Heart left ventricle (tissue), 16 donors: ENCODE measurements at places on chromosomes 5 and 9. TPM values are rescaled to one million over a fixed set of nuclear protein-coding genes. Genes with fewer than 3 reads are reported as not detected.

DNA sequence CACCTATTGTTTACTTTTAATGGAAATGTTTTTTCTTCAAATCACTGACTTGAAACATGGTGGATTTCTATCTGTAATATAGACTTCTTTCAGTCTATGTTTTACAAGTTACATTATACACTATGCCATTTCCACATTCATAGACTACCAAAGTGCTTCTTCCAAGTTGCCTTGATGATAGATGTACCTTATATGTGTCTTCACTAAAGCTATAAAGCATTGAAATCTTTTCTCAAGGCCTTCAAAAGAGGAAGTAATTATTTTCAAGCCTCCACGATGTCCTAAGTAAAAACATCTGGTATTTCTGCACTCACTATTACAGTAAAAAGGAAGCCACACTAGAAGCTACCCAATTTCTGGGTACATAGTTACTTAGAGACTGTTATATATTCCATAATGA is 113.3 kb downstream of the FGF10 start:
- no peaks in the 10 kb centered on the region for H3K27me3 ChIP-seq
- no peaks in the 10 kb centered on the region for H3K4me1 ChIP-seq
- H3K36me3 ChIP-seq, result no peaks in the 10 kb centered on the region
- no peak overlapping the region for H3K4me3 ChIP-seq
- H3K27ac ChIP-seq, result no peak overlapping the region

OR1Q1 gene
- polyA plus RNA-seq, result not detected

DNA sequence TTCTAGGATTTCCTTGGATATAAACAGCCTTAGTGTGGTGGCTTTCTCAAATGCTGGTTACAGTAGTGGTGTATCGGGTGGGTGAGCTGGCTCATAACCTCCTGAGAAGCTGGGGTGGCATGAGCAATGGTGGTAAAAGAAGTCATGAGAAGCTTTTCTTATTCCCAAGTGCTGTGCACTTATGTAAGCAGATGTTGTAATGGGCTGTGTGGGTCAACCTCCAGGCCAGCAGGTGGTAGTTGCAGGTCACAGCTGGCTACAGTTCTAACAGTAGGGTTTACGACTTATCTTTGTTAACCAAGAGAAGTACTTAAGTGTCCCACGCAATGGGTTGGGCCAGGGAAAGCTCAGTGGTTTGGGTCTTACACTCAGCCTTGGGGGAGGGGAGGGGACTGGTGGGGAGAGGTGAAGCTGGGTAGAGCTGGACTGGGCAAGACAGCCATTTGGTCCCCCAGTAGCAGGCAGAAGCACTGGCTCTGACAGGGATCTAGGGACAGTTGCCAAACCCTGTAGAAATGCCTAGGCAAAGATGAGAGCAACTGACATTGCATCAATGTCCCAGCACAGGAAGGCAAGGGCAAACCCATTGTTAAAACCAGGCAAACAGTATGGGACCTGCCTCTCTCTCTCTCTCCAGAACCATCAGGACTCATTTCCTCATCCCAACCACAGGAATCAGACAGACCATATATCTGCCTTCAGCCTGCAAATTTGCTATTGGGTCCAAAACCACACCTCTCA is 76.8 kb downstream of the RNF130 start:
- no peaks in the 10 kb centered on the region for H3K36me3 ChIP-seq
- DNase-seq, result no peak
- no peak overlapping the region for H3K4me3 ChIP-seq

DNA sequence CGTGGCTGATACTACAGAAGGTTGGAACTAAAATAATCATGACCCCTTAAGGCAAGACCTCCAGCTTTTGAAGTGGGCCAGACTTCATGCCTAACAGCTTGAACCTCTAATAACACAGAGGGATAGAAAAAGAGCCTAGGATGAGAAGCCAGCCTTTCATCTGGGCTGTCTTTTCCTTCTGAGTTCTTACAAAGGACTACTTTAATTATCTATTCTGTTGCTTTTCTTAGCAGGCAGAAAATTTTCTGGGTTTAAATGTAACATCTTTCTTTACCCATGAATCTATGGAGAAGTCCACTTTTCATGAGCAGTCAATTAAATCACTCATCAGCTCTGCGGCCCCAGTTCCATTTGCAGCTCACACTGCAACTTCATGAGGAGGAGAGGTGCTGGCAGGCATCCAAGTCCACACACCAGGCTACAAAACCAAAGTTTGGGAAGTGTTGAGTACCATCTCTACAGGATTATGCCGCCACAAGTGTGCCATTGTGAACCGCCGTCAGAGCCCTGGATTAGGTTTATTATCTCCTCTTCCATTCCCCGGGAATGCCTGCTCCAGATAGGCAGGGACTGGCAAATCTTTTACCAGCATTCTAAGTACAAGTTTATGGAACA is 192.0 kb downstream of the TLE4 start:
- H3K27me3 ChIP-seq, result no peaks in the 10 kb centered on the region
- H3K4me3 ChIP-seq, result no peak overlapping the region
- no peaks in the 10 kb centered on the region for H3K36me3 ChIP-seq
- no peak overlapping the region for H3K27ac ChIP-seq
- DNase-seq, result no peak

DNA sequence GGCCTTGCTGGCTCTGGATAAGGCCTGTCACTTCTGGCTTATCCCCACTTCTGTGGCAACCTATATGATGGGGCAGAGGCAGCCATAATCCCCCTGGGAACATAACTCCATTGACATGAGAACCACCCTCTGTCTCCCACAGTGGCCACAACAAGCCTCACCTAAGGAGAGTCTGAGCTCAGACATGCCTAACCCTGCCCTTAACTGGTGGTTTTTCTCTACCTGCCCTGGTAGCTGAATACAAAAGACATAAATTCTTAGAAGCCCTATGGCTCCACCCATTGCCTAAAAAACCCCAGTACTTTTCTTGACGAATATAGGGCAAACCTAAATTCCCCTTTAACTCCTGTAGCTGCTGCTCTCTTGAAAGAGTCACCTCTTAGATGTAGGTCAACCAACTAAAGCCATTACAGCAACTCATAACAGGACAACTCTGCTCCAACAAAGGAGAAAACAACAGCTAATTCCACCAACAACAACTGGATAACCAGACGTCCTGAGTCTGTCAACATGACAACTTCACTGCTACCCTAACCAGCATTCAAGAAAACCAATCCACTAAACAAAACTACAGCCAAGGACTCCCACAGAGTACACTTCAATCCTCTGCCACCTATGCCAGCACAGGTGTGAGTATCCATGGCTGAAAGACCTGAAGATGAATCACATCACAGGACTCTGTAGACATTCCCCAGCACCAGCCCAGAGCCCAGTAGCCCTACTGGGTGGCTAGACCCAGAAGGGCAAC is 427.7 kb downstream of the PRELID2 start:
- H3K27me3 ChIP-seq, result no peaks in the 10 kb centered on the region
- H3K27ac ChIP-seq, result no peak overlapping the region
- no peaks in the 10 kb centered on the region for H3K36me3 ChIP-seq
- no peaks in the 10 kb centered on the region for H3K4me1 ChIP-seq
- H3K4me3 ChIP-seq, result no peak overlapping the region

DNA sequence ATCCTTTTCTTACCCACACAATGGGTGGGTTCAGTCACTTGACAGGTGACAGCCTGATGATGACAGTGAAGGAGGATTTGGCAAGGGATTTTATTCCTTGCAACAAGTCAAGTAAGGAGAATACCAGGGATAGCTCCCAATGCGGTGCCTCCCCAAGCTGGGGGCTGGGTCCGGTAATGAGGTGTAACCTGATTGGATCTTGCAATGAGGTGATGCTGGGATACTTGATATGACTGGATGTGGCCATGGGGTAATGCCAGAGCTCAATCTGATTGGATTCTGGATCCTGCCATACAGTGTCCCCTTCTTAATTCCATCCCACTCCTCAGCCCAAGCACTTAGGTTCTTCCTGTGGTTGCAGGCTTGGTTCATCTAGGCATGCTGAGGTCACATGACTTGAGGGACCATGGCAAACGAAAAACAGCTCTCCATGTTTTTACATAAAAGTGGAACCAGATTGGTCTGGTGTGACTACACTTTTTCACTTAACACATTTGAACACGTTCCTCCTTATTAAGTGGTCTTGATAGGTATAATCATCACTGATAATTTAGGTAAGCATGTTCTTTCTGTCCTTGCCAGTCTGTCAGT is 181.1 kb downstream of the PDZD2 start:
- DNase-seq, result no peak
- no peak overlapping the region for H3K27ac ChIP-seq
- no peaks in the 10 kb centered on the region for H3K36me3 ChIP-seq
- H3K27me3 ChIP-seq, result no peaks in the 10 kb centered on the region
- H3K4me1 ChIP-seq, result peaks cover 3% of the 10 kb centered on the region
- H3K4me3 ChIP-seq, result no peak overlapping the region

FAM153A gene
- 3.1 TPM for polyA plus RNA-seq

OLFML2A gene
- 8.5 TPM for polyA plus RNA-seq

DNA sequence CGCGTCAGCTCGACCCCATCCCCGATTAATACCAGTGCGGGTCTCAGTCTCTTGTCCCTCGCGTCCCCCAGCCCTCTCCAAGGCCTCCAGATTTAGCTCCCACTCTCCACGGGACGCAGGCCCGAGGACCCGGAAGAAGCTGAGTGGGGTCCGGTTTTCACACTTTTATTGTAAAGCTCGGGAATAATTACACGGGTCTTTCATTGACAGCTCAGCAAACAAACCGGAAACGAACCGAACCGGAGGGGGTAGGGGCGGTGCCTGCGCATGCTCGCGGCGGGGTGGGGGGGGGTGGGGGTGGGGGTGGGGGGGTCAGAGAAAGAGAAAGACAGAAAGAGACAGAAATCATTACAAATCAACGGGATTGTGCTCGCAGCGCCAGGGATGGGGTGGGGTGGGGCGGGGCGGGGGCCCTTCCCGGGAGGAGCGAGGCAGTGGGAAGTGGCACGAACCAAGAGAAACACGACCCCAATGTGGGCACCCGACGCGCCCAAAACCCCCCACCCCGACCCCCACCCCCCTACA is 27.9 kb downstream of the PCDH1 start:
- H3K36me3 ChIP-seq, result peaks cover 5% of the 10 kb centered on the region
- peaks cover 40% of the 10 kb centered on the region for H3K4me1 ChIP-seq

GRCh38 chr5:60297658-60298057 is 402.3 kb downstream of the DEPDC1B start:
- no peaks in the 10 kb centered on the region for H3K27me3 ChIP-seq
- H3K36me3 ChIP-seq, result no peaks in the 10 kb centered on the region
- no peak overlapping the region for H3K4me3 ChIP-seq
- H3K4me1 ChIP-seq, result no peaks in the 10 kb centered on the region

GRCh38 chr5:103502662-103503061 is 59.9 kb downstream of the NUDT12 start:
- H3K27ac ChIP-seq, result no peak overlapping the region
- peaks cover 22% of the 10 kb centered on the region for H3K4me1 ChIP-seq
- no peaks in the 10 kb centered on the region for H3K36me3 ChIP-seq
- no peak for DNase-seq
- no peak overlapping the region for H3K4me3 ChIP-seq

- no peaks in the 10 kb centered on the region for H3K36me3 ChIP-seq
- no peaks in the 10 kb centered on the region for H3K27me3 ChIP-seq
- no peaks in the 10 kb centered on the region for H3K4me1 ChIP-seq
Measured at GRCh38 chr5:12354686-12355085, 450.4 kb upstream of the CTNND2 start.

GRCh38 chr9:8395022-8395421 is 595.4 kb upstream of the DMAC1 start:
- no peaks in the 10 kb centered on the region for H3K4me1 ChIP-seq
- no peaks in the 10 kb centered on the region for H3K36me3 ChIP-seq
- no peak overlapping the region for H3K4me3 ChIP-seq
- H3K27me3 ChIP-seq, result no peaks in the 10 kb centered on the region
- no peak overlapping the region for H3K27ac ChIP-seq

GABRA6 gene
- not detected for polyA plus RNA-seq

DNA sequence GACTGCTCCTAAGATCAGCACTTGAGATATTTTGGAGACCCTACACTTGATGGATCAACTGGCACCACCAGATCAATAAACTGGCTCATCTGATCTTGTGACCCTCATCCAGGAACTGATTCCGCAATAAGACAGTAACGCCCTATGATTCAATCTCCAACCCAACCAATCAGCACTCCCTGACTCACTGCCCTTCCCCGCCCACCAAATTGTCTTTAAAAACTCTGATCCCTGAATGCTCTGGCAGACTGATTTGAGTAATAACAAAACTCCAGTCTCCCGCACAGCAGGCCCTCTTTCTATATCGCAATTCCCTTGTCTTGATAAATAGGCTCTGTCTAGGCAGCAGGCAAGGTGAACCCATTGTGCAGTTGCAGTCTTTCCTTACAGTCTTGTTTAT is 677.0 kb downstream of the LRRC70 start:
- no peaks in the 10 kb centered on the region for H3K36me3 ChIP-seq
- DNase-seq, result no peak
- no peaks in the 10 kb centered on the region for H3K27me3 ChIP-seq
- H3K4me3 ChIP-seq, result no peak overlapping the region
- H3K27ac ChIP-seq, result no peak overlapping the region

CAPSL gene
- polyA plus RNA-seq, result not detected

NRG2 gene
- polyA plus RNA-seq, result 3.8 TPM

GPRIN1 gene
- 0.15 TPM for polyA plus RNA-seq

COL27A1 gene
- polyA plus RNA-seq, result 2.7 TPM

DNA sequence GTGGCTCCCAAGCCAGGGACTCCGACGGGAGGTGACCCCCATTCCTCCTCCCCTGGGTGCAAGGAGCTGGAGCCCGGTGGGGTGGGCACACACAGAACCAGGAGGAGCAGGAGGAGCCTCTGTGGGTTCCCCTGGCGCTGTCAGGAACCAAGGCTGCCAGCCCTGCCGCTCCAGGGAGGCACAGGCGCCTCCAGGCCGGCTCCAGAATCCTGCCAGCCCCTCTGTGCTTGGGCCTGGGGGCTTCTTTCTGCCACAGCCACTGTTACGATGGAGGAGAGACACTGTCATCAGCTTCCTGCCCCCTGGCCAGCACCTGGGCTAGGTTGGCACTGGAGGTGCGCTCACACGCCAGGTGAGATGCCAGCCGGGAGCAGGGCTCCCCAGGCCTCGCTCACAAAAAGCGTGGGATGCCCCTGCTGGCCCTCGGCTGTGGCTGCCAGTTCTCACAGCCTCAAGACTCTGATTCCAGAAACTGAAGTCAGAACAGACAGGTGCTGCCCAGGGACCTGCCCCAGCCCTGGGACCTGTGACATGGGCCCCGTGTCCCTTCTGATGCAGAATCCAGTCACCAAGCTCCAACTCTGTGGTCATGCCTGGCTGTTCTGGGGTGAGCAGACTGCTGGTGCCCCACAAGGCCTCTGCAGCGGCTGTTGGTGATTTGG is 37.4 kb upstream of the UBAC1 start:
- H3K4me3 ChIP-seq, result no peak overlapping the region
- H3K27me3 ChIP-seq, result no peaks in the 10 kb centered on the region
- no peak for DNase-seq
- no peaks in the 10 kb centered on the region for H3K36me3 ChIP-seq
- H3K27ac ChIP-seq, result no peak overlapping the region

GRCh38 chr5:98513380-98513779 is 260.1 kb upstream of the RGMB start:
- DNase-seq, result no peak
- no peaks in the 10 kb centered on the region for H3K36me3 ChIP-seq
- no peaks in the 10 kb centered on the region for H3K27me3 ChIP-seq
- no peaks in the 10 kb centered on the region for H3K4me1 ChIP-seq
- H3K4me3 ChIP-seq, result no peak overlapping the region

DNA sequence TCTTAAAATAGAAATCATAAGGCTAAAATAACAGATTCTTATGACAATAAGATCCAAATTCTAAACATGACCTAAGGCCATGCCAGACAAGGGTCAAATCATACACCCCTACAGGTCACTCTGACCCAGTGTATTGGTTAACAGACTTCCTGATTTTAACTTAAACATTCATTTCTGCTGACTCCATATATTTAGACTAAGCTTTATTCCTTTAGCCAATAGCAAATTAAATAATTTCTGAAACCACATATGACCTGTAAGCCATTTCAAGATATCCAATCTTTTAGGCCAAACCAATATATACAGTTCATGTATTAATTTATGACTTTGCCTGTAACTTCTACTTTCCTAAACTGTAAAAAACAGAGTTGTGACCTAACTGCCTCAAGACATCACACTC is 7.4 kb upstream of the SPINK13 start:
- no peaks in the 10 kb centered on the region for H3K27me3 ChIP-seq
- H3K4me3 ChIP-seq, result no peak overlapping the region
- no peak for DNase-seq
- H3K4me1 ChIP-seq, result no peaks in the 10 kb centered on the region
